ENCODE measurements at places on chromosomes 2 and 18. TPM values are rescaled to one million over a fixed set of nuclear protein-coding genes. Genes with fewer than 3 reads are reported as not detected.
A peak's percentile ranks its signal among the peaks of the same experiment; 100 is the strongest.

TUBA3E gene
- total RNA-seq: not detected

DNA sequence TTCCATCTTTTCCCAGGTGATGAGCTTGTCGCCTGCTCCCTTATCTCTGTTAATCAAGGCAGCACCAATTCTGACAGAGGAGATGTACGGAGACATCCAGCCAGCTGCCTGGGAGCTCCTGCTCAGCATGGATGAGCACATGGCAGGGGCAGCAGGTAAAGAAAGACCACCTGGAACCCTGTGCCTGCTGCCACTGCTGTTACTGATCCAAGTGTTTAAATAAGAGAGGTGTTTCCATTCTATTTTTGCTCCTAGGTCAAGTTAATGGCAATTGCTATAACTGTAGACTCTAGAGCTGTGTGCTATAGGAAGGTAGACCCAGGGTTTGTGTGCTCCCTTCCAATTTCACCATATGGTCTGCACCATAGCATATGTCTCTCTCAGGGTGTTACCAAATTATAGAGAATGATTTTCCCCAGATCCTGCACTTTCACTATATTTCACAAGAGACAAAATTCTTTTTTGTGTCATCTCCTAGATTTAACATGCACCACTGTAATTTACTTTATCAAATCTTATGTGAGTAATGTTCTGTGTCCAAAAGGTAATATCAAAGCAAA is 88.6 kb upstream of the RPE start:
- DNase-seq: no peak

- DNase-seq: no peak
These were observed 539.4 kb downstream of the RIT2 start for GRCh38 chr18:42576124-42576523.

- no peak for DNase-seq
These were observed 110.6 kb downstream of the MRO start for GRCh38 chr18:50709193-50709592.

- DNase-seq: no peak
These were observed 237.3 kb upstream of the KLHL14 start for GRCh38 chr18:33010149-33010548.

- no peak for DNase-seq
These were observed 253.6 kb downstream of the SOX11 start for GRCh38 chr2:5945742-5946141.

GRCh38 chr18:3162181-3162580 is 57.6 kb downstream of the MYOM1 start:
- DNase-seq: no peak

CXCR2 gene
- total RNA-seq: 9.1 TPM

DNA sequence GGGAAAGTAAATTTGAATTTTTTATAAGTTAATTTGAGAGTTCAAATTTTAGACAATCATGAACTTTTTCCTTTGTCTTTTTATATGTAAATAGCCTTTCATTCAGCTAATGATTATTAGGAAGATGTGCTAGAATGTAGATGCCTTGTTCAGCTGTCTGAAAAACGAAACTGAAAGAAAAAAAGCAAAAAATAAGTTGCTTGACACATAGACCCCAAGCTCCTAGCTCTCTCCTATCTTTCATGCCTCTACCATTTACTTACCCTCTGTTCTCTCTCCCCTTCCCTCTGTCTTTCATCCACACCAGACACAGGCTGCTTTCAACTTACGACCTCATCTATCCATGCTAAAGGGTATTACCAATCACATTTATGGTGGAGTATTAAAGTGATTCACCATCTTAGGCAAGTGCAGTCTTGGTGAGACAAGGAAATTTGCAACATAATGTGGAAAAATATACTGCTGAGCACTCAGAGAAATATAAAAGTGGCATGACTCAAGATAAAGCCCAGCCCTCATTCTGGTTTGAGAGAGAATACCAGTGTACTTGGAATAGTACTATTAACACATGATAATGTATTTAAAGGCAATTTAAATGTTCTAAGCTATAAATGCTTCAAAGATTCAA is 425.6 kb downstream of the SUCLG1 start:
- no peak for DNase-seq

TRABD2A gene
- 2.1 TPM for total RNA-seq

GRCh38 chr18:59114160-59114559 is 25.5 kb upstream of the SEC11C start:
- DNase-seq: no peak

DNA sequence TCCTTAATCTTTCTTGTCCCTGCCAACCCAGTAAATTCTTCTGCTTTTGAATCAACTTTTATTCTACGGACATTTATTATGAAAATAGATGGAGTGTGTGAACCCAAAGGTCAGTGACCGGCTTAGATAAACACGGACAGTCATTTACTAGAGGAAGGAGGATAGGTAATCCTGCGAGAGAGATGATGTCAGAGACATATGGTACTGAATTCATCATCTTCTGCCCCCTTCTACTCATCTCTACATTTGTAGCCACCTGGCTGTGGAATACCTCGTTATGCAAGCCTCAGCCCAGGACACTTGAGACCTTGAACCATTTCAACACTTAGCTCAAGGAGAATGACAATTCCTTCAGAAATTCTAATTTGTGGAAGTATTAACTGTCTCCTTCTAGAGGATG is 443.6 kb downstream of the TDRD15 start:
- DNase-seq: no peak

MATN3 gene
- total RNA-seq: 8.8 TPM

DNA sequence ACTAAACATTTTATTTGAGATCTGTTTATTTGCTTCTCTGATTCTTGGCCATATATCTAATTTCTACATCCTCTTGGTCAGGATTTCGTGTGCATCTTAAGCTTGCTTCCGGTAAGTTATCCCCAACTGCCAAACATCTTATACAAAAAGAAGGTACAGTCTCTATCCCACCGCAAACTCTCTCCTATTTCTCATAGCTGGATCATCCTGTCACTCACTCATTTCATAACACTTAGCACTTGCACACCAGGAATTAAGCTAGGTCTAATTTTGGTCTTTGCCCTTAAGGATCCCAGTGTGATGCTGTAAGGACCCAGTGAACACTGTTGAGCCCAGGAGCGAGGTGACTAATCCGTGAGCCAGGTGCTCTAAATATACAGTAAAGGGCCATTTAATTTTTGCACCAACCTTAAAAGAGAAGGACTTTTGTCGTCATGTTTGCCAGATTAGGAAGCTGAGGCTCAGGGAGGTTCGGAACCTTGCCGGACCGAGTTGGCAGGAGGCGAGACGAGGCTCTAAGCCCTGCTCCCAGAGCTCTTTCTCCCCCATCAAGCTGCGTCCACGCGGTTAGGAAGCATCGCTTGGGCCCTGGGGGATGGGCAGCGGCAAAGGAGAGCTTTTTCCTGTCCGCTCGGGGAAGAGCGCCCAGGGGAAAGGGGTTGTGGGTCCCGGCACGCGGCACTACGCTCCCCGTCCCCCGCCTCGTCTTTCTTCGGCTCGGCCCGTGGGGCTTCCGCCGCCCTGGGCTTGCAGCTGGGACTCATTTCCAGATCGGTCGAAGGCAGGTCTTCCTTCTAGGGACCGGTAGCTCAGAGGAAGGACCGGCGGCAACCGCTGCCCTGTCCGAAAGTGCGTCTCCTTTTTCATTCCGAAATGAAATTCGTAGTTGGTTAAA is 4.1 kb upstream of the ITPRIPL1 start:
- no peak for DNase-seq

DNA sequence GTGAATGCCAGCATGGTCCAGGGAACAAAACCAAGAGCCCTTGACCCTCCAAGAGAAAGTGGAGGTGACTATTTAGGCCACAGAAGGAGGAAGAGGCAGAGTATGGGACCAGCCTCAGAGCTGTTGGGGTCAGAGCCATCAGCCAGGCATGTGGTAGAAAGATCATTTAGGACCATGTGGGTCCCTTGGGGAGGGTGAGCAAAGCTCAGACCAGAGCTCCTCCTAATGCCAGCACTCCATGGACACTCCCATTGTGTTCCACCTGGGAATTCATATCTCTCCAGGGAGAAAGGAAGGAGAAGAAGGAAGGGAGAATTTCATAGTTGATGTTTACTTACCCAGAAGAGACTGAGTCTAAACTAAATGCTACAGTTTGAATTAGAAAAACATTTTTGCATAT is 73.2 kb downstream of the CYBRD1 start:
- no peak for DNase-seq

- no peak for DNase-seq
These were observed 72.7 kb downstream of the PLB1 start for GRCh38 chr2:28568533-28568932.

- no peak for DNase-seq
These were observed 12.9 kb downstream of the BCL2L11 start for GRCh38 chr2:111133603-111134002.

DNA sequence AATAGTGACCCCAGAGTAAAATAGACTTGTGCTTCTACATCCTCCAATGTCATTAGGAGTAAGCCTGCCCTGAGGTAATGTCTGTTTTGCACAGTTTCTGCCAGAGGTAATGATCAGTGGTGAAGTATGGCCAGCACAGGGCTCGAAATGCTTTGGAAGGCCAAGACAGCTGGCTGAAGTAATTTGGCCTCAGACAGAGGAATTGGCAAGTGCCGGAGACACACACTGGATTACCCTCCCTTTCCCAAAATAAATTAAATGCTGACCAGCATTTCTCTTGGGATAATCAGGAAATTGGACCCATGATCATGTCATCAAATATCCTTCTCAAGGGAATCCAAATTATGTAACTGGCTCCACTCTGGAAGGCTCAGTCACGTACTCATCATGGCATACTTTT is 379.0 kb upstream of the CHST9 start:
- no peak for DNase-seq

GRCh38 chr2:99961196-99961913 is 181.0 kb downstream of the AFF3 start:
- no peak for DNase-seq

- peak; percentile 57 for DNase-seq
These were observed 219.8 kb downstream of the DPP10 start for GRCh38 chr2:114661971-114662939.

GRCh38 chr2:227643990-227644551 is 22.5 kb upstream of the SCYGR5 start:
- no peak for DNase-seq

SEMA4F gene
- 11.5 TPM for total RNA-seq

TWIST2 gene
- 13.6 TPM for total RNA-seq

- no peak for DNase-seq
These were observed 60.6 kb downstream of the CAB39 start for GRCh38 chr2:230773039-230773773.

DNA sequence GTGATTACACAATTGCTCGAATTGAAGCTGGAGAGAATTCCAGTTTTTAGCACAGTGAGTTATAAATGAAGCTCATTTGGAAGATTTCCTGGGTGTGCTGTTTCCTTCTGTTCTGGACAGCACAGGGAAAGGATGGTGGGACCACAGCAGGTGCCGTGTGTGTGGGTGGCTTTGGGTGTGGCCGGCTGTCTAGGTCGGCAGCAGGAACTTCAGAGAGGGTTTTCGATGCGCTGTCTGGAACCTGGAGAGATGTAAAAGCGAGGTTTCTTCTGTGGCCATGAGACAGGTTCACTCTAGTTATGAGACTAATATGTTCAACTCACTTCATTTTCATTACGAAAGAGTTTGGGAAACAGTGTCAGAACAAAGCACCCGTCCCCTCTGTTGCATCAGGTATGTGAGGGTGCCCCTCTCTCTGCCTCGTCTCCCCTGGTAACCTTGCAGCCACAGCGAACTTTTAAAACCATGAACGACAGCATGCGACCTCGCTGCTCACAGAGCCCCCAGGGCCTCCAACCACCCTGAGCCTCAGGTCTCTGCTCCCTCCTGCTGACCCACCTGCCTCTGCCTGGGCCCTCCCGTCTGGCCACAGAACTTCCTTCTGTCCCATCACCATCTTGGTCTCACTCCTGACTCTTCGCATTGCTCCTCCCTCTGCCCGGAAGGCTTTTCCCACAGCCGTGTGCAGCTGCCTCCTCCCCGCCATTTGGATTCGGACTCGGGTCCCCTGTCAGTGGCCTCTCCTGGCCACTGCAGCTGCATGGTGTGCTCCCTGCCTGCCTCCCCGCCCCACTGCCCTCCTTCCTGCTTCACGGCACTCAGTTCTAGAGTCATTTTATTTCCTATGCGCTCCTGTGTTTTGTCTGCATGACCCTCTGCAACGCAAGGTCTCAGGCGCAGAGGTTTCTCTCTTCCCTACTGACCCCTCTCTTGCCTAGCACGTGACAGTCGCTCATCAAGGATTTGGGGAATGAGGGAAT is 151.2 kb downstream of the NDUFA10 start:
- DNase-seq: peak; percentile 28

DNA sequence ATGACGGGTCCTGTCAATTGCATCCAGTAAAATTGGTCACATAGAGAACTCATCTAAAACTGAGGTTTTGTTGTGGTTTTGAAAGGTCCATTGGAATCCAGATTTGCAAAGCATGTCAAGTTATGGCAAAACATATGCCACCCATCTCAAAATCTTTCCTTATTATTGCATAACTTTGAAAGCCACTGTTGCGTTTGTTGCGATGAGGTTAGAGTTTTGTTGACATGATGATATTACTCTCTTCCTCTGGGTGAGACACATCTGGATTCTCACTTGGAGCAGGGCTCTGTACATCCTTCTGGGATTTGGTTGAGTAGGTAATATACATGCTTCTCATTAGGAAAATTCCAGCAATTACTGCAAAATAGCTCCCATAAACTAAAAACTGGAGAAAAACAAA is 20.6 kb downstream of the SCYGR5 start:
- no peak for DNase-seq

GRCh38 chr2:190304404-190304803 is 15.2 kb downstream of the HIBCH start:
- no peak for DNase-seq

GRCh38 chr2:181300600-181301291 is 156.4 kb upstream of the ITGA4 start:
- no peak for DNase-seq

GRCh38 chr2:181904022-181904632 is 12.6 kb downstream of the ITPRID2 start:
- no peak for DNase-seq

GRCh38 chr2:55782528-55783173 is 89.0 kb upstream of the PNPT1 start:
- no peak for DNase-seq

GRCh38 chr2:199485732-199486335 is 28.1 kb upstream of the SATB2 start:
- DNase-seq: no peak

DNA sequence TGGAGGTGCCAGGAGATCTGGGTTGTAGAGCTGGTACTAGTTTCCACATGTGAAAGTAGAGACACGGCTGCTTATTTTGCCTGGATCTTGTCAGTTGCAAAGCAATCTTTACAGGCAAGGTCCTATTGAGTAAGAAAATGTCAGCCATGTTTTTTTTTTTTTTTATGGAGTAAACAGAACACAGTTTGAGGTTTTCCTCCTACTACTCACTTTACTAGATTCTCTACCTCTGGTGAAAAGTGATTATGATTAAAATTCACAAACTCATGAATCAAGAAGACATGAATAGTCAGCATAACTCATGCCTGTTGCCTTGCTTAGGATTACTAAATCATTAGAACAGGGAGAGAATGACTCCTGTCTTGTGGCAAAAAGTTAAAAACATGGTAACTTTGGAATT is 70.1 kb upstream of the PNPT1 start:
- no peak for DNase-seq

- no peak for DNase-seq
These were observed 177.1 kb downstream of the BABAM2 start for GRCh38 chr2:28067602-28068001.

Data from sciatic nerve (tissue), 2 donors.